Activated naive CD4-positive, alpha-beta T cell (primary cell): ENCODE measurements at places on chromosomes 1 and 21.

GRCh38 chr21:26844258-26845065 lies 747 bp downstream of the ADAMTS1 start:
- no peak for DNase-seq

DNA sequence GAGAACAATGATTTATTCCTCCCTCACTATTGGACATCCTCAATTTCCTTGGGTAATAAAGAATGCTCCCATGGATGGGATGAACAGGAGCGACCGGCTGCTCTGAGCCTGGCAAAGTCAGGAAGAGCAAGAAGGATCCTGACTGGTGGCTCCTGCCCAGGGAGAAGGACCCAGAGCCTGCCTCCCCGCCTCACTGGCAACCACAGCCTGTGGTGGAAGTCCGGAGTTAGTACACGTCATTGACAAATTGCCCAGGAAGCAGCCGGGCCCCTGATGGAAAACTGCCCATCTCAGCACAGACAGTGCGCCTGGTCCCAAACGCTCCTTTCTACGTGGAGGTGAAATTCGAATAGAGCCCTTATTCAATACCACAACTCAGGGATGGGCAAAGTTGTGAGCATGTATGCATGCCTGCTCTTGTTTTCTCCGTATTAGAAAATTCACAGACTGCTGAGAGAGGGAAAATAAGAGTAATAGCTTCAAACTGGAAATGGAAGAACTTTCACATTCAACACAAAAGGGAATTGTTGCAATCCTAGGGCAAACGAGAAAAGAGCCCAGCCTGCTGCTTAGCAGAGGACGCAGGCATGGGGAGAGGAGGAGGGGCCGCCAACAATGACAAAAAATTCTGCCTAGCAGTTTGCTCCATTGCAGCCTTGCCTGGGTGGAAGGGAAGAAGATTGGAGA lies 397.1 kb upstream of the VAMP3 start:
- no peak for DNase-seq

GRCh38 chr1:10208537-10208936 lies 1.8 kb upstream of the KIF1B start:
- DNase-seq: no peak

GRCh38 chr1:40825435-40825788 lies 36.8 kb downstream of the CITED4 start:
- DNase-seq: no peak

GRCh38 chr1:80054129-80054528 lies 1047.6 kb upstream of the ADGRL4 start:
- DNase-seq: no peak

DNA sequence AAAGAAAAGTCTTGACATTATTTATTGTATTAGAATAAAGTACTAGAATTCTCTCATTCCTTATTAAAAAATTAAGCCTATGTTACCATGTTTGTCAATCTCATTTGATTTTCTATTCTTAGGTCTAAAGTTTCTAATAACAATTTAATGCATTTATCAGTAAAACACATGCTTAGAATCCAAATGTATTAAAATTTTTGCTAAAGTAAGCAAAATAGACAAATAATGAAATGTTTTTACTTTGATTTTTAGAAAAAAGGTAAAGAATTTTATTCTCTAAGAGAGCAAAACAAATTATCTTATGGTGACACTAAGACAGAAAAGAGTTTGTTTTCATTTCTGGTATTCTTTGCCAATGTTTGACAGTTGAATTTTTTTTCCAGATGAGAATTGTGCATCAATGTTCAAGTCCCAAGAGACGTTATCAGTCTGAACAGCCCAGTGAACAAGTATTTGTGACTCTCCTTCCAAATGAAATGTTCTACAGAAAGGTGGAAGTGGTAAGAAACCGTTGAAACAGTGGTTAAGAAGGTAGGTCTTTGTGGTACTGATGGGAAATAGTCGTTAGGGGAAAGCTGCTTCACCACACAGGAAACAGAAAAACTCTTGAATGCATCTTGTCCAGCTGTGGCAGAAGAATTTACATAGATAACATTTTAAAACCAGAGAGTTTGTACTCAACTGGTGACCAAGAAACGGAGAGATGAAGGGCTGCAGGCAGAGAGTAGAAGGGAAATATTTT lies 402.5 kb downstream of the PTPRC start:
- DNase-seq: no peak

GRCh38 chr1:201042779-201043461 lies 19.4 kb upstream of the KIF21B start:
- DNase-seq: no peak

- DNase-seq: no peak
Measured at GRCh38 chr21:14688412-14688811, 142.3 kb upstream of the SAMSN1 start.

GRCh38 chr1:150456146-150456647 lies 31.0 kb upstream of the TARS2 start:
- DNase-seq: no peak

DNA sequence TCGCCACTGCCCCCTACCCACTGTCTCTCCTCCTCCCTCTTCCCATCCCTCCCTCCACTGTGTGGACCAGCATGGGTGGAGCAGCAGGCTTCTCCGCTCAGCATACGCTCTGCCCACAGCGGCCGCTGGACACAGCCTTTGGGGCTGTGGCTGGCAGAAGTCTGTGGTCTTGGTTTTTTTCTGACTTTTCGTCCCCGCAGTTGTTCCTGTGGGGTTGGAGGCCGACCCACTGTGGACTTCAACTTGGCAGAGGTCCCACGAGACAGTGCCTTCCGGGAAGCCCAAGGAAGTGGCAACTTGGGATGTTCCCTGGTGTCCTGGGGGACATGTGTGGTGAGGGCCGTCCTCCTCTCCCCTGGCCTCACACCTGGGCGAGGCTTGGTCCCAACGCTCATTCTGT lies 162.5 kb upstream of the C1orf174 start:
- no peak for DNase-seq

- no peak for DNase-seq
Measured at GRCh38 chr1:97163591-97164275, 442.1 kb downstream of the PTBP2 start.

DNA sequence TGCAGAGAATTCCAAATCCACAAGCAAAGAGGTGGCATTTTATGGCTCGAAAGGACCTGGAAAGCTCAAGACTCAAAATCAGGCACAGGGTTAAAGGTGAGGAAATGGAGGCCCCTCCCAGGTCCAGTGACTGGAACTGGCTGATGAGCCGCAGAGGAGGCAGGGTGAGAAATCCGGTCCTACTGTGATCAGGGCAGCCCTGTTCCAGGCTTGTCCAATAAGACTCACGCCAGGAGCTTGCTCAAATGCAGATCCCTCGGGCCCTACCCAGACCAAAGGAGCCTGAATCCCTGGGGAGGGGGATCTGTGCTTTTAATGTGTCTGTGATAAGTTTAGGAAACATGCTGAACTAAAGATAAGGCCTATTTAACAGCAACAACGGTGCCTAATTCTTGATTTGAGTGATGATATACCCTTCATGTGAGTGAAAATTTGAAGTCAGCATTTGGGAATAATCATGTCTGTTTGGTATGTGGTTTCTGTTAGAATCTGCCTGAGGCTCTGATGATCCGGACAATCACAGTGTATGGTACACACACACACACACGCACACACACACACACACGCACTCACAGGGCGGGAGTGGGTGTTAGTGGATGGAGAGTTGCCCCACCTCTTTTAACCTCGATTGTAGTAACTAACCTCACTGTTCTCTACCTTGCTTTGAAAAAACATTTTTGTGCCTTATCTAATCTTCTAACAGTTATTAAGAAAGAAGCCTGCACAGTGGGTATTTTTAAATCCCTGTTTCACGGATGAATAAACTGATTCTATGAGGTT lies 54.1 kb upstream of the LYST start:
- no peak for DNase-seq

- DNase-seq: no peak
Measured at GRCh38 chr1:196400478-196401451, 207.5 kb downstream of the KCNT2 start.

DNA sequence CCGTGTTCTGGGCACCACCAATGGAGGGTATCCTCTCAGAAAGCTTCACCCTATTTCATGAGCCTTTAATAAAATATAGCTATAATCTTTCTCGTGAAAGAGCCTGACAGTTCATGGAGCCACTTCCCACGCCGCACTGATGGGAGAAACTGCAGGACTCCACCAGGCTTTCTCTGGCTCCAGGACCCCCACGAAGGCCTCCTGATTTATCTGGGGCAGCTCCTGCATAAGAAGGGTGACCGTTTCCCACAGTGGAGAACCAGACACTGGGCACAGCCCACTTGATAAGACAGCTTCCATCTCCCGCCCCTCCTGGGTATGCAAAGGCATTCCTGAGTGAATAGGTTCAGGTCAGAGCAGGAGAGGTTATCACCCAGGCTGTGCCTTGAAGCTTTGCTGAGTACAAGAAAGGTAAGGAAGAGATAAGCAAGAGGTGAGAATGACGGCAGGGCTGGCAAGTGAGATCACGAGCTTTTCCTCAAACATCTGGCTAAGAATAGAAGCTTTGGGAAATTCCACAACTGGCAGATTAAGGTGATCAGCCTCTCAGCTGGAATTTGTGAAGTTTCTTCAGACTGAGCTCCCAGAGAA lies 499.8 kb downstream of the KIF26B start:
- DNase-seq: no peak
